ENCODE measurements at places on chromosomes 11 and 22. TPM values are rescaled to one million over a fixed set of nuclear protein-coding genes. Genes with fewer than 3 reads are reported as not detected.

The ZNF195 gene
- total RNA-seq: 101 TPM

The ST3GAL4 gene
- 28.0 TPM for total RNA-seq

The ANO5 gene
- total RNA-seq: 8.3 TPM

The NCAM1 gene
- 1.6 TPM for total RNA-seq

The APOL4 gene
- not detected for total RNA-seq

The GSTT2B gene
- total RNA-seq: 5.7 TPM

GRCh38 chr11:83191491-83191890, 2.0 kb upstream of the ANKRD42 start:
- DNase-seq: no peak

GRCh38 chr22:43209971-43210370, 23.0 kb upstream of the TTLL12 start:
- DNase-seq: no peak

DNA sequence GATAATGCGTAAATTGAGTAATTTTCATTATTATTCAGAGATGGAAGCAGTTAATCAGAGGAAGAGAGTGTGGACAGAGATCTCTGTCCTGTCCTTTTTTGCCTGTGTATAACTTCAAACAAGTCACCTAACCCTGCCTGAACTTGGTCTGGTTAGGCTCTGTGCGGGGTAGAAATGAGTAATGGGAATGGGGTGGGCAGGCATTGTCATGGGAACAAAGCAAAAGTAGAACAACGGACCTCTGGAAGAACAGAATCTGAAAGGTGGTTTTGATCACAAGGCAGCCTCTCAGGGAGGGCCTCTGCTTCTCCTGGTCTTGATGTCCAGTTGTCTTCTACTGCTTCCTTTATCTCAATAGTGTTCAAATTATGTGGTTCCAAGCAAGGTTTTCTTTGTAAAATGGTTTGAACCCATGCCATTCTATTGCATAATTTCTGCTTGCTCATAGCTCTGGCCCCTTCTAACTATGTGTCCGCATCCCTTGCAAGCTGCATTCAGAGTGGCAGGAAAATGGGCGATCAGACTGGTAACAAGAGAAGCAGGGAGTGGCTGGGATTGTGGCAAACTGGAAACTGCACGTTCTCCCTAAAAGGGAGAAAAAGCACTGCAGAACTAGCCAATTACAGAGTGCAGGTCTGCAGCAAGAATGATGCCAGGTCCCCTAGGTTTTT, 76.1 kb downstream of the PRR5L start:
- no peak for DNase-seq

DNA sequence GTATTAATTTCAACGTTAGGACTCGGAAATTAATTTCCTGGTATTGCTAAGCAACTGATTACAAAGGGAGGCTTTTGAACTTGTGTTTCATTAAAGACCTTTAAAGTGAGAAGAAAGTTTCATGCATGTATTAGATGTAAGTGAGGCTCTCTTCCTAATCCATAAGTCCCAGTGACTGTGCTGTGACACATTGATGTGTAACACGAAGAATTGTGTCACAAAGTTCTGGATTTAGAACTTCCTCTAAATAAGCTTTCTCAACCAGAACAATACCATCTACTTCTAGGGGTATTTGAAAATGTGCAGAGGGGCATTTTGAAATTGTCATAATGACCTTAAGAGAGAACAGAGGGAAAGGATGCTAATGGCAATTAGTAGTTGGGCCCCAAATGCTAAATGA, 14.4 kb downstream of the DCUN1D5 start:
- DNase-seq: no peak

GRCh38 chr11:16804104-16804947, 65.9 kb downstream of the C11orf58 start:
- no peak for DNase-seq

- DNase-seq: no peak
These were observed 14.8 kb upstream of the IL2RB start for GRCh38 chr22:37164505-37164887.

DNA sequence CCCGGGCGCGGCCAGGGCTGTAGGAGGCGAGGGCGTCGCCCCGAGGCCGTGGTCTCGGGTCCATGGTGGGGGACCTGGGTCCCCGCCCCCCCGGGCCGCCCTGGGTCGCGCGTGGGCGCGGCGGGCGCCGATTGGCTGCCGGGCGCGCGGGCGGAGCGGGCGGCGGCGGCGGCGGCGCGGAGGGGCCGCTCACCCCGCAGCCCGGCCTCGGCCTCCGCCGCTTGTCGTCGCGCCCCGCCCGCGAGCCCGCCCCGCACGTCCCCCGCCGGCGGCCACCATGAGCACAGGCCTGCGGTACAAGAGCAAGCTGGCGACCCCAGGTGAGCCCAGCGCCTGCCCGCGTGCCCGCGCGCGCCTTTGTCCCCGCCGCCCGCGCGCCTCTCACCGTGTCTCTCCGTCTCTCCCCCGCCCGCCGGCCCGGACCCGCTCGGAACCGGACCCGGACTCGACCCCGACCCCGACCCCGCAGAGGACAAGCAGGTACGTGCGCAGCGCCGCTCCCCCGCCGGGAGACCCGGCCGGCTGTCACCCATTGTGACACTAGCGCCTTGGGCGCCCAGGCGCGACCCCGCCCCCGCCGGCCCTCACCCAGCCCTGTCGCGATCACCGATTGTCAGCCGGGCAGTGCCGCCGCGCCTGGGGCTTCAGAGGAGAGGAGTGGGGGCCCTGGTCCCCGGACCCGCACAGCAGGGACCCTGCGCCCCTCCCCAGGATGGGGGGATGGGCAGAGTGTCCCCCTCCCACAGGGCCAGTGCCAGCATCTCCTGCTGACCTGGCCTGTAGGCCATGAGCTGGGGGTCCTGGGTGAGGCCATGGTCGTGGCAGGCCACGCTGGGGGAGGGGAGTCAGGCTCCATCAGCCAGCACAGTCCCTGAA, at the start of gene SEPTIN5:
Gene SEPTIN5 (plus strand): TSS at position 192 of the 876 bp plus-strand sequence. CDS start 86 bp downstream, at position 278.
- DNase-seq: no peak

- no peak for DNase-seq
These were observed 43.9 kb upstream of the PPARA start for GRCh38 chr22:46106279-46107022.

GRCh38 chr11:115132436-115133228, 371.6 kb downstream of the CADM1 start:
- peak; percentile 25 for DNase-seq

DNA sequence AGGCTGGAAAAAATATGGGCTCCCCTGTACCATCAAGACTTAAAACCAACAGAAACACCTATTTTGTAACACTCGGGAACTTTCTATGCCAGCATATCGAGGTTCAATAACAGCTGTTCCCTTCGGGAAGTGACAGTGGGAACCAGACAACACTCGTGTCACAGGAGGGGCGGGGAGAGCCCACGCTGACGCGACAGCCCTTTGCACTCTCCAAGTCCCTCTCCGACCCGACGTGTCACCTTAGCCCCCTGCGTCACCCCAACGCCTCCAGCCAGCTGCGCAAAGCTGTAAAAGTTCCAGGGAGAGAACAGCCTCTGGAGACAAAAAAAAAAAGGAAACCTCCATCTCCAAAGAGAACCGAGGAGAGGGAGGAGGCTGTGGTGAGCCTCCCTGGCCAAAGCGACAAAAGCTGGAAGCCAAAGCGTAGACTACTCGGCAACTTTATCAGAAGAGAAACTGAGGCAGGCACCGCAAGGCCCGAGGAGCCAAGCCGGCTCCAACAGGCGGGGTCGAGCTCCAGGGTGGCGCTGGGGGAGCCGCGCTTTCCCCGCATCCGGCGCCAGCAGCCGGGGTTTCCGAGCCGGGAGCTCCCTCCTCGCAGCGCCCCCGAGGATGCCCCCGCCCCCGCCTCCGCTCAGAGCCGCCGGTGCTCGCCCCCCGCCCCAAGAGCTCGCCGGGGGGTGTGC, 751 bp downstream of the ARFGAP3 start:
- peak; percentile 55 for DNase-seq

DNA sequence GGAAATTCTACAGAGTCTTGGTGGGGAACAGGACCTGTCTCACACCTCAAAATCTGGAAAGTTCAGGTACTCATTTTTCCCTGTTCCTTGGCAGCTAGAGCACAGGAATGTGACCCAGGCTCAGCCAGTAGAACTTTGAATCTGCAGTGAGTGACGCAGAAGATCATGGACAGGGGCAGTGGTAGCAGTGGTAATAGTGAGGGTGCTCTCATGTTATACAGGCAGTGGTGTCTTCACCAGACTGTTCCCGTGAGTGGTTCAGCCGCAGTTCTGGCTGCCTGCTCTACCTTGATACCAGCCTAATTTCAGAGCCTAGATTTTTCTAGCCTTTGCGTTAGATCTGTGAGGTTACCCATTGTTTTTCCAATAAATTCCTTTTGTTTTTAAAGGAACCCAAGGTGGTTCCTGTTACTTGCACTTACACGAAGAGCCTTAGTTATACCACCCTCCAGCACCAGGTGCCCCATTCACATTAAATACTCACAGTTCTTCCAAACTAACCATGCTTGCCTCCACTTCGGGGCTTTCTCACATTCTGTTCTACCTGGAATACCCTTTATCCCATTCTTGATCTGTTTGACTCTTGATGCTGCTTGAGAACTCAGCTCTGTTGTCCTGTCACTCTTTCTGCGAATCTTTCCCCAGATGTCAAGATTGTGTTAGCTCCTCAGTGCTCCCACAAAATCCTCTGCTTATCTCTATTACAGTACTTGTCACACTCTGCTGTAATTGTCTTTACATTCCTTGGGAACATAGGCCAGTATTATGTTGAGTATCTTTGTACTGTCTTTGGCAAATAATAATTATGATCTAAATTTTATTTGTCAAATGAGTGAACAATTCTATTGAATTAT, 47.8 kb downstream of the SWAP70 start:
- peak; percentile 40 for DNase-seq

GRCh38 chr22:43432883-43433415, 21.1 kb downstream of the MPPED1 start:
- no peak for DNase-seq

- DNase-seq: no peak
These were observed 28.1 kb downstream of the ZNF214 start for GRCh38 chr11:6992026-6992425.

- DNase-seq: no peak
These were observed 15.3 kb downstream of the PHF21B start for GRCh38 chr22:44994399-44995104.

GRCh38 chr22:27651486-27651885, 150.1 kb downstream of the MN1 start:
- DNase-seq: no peak

DNA sequence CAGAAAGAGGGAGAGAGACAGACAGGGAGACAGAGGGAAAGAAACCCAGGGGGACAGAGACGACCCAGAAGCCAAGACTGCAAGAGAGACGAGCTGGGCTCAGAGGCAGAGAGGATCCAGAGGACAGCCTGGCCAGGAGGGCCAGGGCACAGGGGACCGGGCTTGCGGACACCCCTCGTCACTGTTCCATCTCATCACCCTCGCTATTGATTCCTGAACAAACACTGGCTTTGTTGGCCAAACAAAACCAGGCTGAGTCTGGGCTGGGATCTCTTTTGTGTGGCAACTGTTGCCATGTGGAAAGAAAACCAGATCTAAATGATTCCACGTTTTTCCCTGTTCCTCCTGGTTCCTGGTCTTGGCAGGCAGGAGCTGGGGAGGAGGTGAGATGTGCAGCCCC, 339.4 kb downstream of the MN1 start:
- no peak for DNase-seq

GRCh38 chr11:68835328-68835727, 6.4 kb downstream of the CPT1A start:
- no peak for DNase-seq

- no peak for DNase-seq
These were observed at the start of gene APOL3 for GRCh38 chr22:36160499-36160942. APOL3 (minus strand) TSS chr22:36160755; CDS start chr22:36149055, 11,700 bp downstream.

DNA sequence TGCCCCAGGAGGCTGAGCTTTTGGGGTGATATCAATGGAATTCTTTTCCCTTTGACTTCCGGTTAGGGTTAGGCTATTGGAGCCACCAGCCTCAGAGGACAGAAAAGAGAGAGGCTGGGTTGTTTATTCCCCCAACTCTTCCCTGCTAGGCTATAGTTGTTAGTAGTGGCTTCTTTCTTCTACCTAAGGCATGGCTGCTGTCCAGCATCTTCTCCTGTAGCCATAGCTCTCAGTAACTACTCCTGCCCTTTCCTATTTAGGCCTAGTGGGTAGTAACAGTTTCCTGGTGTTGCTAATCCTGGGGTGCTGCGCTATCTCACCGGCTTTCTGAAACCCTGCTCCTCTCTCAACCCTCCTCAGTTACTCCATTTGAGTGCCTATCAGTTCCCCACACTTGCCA, 184.9 kb downstream of the TENM4 start:
- DNase-seq: no peak

GRCh38 chr11:133901999-133902398, 54.8 kb downstream of the IGSF9B start:
- no peak for DNase-seq

DNA sequence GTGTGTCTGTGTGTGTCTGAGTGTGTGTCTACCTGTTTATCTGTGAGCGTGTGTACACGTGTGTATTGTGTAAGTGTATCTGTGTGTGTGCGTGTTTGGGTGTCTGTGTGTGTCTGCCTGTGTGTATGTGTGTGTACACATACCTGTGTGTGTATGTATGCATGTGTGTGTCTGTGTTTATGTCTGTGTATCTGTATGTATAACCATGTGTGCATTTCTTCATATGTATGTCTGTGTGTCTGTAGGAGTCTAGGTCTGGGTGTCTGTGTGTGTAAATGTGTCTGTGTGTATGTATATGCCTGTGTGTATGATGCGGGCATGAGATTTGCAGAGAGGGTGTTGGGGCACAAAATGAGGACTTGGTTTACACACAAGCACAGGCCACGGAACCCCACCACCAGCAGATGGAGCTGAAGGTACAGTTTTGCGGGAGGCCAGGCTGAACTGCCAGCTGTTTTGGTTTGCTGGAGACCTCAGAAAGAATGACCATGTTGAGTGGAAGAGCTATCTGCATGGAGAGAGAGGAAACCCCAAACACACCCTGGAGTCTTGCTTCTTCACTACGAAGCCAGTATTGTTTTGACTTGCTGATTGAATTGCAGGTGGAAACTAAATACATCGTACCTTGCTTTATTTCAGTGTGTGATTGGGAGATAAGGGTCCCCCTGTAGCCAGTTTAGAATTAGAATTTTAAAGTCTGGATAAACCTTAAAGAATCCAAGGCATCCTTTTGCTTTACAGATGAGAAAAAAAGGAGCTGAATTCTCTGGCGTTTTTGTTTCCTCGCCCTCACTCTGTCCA, 497.2 kb downstream of the NTM start:
- peak; percentile 87 for DNase-seq

All from GM23338 (cell line).